SJSA1 (cell line): ENCODE measurements at places on chromosomes 2 and 18. TPM values are rescaled to one million over a fixed set of nuclear protein-coding genes. Genes with fewer than 3 reads are reported as not detected.

The DYSF gene
- total RNA-seq = 12.1 and 17.2 TPM in 2 replicates

The SIX2 gene
- total RNA-seq = 3.6 and 5.6 TPM in 2 replicates

The DPP4 gene
- total RNA-seq = not detected in 2 replicates

The ASB18 gene
- 1.1 TPM in 1 of 2 replicates, not detected in the other for total RNA-seq

- DNase-seq = no peak
Observed at GRCh38 chr18:55003695-55004094, 44.4 kb upstream of the CCDC68 start.

The RNF125 gene
- not detected in 2 replicates for total RNA-seq

DNA sequence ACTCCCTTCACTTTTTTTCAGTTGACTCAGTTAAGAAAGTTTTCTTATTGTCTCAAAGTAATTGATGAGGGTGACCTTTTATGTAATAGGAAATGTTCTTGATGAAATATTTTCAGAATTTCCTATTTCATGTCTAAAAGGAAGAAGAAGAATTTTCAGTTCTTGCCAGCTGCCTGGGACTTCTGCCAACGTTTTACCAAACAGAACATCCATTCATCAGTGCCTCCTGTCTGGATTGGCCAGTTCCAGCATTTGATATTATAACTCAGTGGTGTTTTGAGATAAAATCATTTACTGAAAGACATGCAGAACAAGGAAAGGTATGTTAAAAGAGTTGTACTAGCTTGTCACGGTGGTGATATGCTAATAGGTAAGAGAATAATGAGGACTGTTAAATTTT, 104.7 kb upstream of the MYO3B start:
- no peak for DNase-seq

DNA sequence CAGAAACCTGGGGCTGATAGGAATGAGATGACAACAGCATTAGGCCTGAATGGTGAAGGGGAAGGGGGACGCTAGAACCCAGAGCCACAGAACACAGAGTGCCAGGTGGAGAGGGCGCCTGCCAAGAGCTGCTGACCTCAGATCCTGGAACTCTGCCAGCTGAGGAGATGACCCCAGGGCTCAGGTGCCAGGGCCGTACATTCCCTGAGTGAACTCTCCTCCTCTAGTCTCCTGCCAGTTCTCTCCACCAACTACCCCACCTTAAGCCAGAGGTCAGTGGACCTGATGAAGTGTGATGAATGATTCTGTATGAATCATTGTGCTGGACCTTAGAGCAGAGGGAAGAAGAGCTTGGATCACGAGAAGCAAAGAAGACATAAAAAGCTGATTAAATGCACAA, 1582.2 kb upstream of the ACVR2A start:
- no peak for DNase-seq

DNA sequence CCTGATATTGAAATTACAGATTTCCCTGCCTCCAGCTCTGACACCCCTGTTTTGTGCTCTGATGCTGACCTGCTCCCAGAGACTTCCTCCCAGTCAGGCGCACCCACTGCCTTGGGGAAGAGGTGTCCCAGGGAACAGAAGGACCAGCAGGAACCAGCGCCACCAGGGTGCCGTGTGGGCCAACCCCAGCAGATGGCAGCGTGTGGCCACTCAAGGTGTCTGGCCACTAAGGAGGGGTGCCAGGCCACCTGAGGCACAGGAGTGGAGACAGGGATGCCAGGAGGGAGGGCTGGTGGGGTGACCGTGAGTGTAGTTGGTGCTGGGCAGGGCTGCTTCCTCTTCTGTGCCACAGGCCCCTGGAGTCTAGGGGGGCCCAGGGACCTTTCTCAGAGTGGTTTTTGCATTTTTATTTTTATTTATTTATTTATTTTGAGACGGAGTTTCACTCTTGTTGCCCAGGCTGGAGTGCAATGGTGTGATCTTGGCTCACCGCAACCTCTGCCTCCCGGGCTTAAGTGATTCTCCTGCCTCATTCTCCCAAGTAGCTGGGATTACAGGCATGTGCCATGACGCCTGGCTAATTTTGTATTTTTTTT, 56.0 kb downstream of the TEX44 start:
- DNase-seq = peak; percentile 64

GRCh38 chr2:232889876-232890401, 19.9 kb downstream of the SNORC start:
- peak; percentile 34 for DNase-seq

DNA sequence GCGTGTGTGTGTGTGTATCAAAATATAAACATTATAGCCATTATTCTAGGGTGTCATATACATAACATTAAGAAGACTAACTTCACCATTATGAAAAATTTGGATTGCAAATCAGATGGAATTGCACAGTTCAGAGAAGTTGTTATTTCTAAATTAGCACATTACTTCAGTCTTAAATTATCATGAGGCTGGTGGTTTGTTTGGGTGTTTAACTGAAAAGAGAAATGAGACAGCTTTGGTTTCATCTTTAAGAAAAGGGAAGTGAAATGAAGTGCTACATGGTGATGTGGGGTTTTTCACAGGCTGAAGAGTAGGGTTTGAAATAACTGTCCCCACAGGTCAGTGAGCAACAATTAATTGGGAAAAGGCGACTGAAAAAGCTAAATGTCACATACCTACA, 161.2 kb upstream of the XIRP2 start:
- no peak for DNase-seq

- DNase-seq = no peak
Observed at GRCh38 chr2:45153121-45153520, 143.9 kb upstream of the SIX2 start.

The SCYGR2 gene
- not detected in 2 replicates for total RNA-seq

GRCh38 chr18:50289108-50289443, 1.6 kb upstream of the CXXC1 start:
- no peak for DNase-seq

The CROCC2 gene
- total RNA-seq = not detected in 2 replicates

GRCh38 chr18:37525262-37525585, 40.4 kb downstream of the CELF4 start:
- no peak for DNase-seq

GRCh38 chr2:207766697-207767460, 2.8 kb downstream of the FZD5 start:
- DNase-seq = no peak

The UNC80 gene
- total RNA-seq = not detected in 2 replicates

DNA sequence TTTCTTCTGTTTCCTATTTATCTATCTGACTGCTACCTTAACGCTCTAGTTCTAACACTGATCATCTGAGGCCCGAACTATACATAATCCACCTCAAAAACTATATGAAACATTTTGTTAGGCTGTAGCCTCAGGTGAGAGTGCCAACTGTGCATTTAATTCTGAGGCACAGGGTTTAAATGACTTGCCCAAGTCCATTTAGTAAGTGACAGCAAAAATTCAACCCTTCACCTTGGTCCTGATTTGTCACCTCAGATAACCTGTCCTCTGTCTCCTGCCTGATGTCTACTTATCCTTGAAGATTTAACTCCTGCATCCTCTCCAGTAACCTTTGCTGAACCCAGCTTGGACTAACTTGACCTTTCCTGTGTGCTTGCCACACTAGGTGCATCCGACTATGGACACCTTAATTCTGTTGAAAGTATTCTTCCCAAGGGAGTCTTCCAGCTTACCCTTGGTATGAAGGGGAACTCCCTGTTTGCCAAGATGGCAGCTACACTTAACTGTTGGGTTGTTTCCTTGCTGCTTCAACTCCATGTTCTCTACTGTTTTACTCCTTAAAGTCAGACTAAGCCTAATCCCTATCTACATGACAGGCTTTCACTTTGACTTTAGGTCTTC, 23.5 kb downstream of the CD302 start:
- DNase-seq = no peak

- no peak for DNase-seq
Observed at GRCh38 chr2:233114421-233114861, 54.3 kb downstream of the INPP5D start.

DNA sequence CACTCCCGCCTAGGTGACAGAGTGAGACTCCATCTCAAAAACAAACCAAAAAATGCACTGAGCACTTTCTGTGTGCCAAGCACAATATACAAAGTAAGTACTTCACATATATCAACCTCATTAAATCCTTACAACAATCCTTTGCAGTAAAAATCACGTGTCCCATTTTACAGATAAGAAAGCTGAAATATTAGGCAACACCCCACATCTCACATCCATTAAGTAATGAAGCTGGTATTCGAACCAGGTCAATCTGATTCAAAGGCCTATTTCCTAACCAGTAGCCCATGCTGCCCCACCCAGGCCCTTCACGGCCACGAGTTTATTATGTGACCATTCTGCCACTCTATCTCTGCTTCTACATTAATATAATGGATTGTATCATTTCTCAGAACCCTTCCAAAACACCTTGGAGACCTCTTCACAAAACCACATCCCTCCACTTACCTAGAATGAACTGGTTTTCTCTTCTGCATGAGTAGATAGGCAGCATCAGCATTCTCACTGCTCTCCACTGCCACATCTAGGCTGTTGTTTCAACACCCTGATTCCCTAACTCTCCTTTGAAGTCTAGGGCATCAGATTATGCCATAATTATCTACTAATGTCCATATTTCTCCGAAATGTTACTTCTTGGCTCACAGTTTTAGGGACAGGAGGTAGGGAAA, 3.1 kb upstream of the EXOC6B start:
- no peak for DNase-seq

The POTEC gene
- total RNA-seq = not detected in 2 replicates

DNA sequence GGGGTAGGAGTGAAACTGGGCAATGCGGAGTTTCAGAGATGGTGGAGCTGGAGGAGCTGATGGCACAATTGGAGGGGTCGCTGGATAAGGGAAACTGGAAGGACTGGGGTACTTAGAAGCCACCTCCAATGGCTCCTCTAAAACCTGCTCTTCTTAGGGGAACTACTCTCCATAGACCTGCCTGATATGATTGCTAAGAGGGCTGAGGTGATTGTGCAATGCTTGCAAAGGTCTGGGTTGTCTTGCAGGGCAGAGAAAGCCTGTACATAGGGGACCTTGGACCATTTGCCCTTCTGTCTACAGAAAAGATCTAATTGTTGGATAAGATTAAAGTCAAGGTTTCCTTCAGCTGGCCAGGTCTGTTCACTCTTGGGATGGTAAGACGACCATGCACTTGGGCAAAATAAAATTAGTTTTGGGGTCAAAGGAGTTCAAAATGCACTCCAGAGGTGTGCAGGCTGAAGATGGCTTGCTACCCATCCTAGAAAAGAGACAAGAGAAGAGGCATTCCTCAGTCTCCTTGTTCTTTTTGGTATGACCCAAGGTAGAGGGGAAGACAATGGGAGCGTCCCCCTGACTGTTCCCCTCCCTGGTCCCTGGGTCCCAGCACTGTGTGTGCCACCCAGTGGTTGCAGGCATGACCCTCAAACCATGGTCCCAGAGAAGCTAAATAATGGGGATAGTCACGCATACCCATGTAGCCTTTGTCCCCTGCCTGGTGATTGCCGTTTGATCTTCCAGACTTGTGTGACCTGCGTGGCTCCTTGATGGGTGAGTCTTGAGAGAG, 41.1 kb downstream of the STK17B start:
- DNase-seq = no peak

GRCh38 chr2:100739735-100740432, 80.1 kb upstream of the NPAS2 start:
- no peak for DNase-seq

GRCh38 chr2:146917431-146918042, 927.3 kb upstream of the ACVR2A start:
- no peak for DNase-seq

GRCh38 chr2:96930351-96931010, 55.9 kb downstream of the FAM178B start:
- DNase-seq = no peak

The LYG1 gene
- total RNA-seq = 0.37 TPM in 1 of 2 replicates, not detected in the other

DNA sequence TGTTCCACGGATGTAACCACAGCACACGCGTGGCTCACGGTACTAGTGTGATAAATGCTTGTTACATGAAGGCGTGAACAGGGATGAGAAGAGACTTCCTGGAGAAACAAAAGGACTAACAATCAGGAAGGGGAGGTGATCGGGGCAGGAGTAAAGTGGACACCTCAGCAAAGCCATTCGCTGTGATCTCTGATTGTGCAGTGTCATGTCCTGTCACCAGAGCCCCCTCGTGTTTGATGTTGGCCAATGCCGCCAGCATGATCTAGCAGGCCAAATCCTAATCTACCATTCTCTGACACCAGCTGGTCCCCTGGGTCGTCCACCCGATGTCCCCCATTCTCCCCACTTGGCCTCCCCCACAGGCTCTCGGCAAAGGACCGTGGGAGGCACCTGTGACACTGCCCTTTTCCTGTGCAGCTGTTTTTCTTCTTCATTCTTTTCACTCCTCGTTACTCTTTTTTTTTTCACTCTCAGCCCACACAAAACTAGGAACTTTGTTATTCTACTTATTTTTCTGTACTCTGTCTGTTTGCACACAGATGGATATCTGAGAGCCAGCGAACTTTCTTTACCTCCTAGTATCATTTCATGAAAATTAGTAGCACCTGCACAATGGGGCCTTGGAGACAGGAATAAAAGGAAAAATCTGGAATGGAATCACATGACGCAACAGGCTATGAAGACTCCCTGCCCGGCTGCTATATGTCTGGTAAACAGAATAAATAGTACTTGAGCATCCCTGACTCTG, 146.8 kb downstream of the TGIF1 start:
- peak; percentile 51 for DNase-seq

The REG3G gene
- not detected in 2 replicates for total RNA-seq

GRCh38 chr18:33034212-33034611, 261.4 kb upstream of the KLHL14 start:
- no peak for DNase-seq

GRCh38 chr18:424668-425067, 75.8 kb downstream of the COLEC12 start:
- peak; percentile 71 for DNase-seq

DNA sequence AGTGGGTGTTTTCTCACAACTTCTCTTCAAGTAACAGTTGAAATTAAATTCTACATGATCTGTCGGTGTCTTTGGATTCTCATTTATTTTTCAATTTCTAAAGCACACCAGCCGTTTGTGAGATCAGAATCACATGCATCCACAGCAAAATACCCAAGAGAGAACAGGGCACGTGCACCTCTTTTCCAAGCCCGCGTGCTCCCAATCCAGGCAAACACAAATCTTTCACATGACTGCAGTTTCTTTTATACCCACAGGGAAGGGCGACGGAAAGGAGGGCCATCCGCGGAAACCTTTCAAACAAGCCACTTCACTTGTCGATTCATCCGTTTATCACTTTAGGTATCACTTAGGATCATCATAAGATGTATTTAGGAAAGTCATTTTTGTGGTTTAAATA, 13.0 kb upstream of the DAPL1 start:
- DNase-seq = no peak

DNA sequence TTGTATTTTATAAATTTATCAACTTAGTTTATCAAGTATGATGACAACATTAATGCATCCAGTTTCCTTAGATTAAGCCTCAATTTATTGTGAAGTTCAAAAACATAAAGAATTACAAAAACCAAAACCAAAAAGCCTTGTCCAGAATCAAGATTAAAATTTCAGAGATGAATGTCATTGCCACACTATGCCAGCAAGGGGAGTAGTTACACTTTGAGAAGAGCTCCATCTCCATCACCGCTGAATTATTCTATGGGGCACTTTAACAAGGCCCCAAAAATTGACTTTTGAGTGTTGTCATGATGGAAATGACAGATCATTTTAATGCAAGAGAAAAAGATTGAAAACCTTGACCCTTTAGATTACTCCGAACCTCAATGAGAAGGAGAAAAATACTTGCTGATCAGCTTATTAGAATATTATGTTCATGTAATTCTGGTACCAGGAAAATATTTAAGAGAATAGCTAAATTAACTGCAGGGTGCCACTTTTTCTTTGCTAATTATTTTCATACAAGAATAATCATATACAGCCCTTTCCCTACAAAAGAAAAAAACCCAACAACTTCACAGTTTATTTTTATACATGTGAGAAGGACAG, 152.5 kb upstream of the AQP4 start:
- DNase-seq = no peak

GRCh38 chr2:68857202-68857845, 13.9 kb downstream of the BMP10 start:
- no peak for DNase-seq
